ENCODE measurements at places on chromosomes 16 and 17.
A peak's percentile ranks its signal among the peaks of the same experiment; 100 is the strongest.

DNA sequence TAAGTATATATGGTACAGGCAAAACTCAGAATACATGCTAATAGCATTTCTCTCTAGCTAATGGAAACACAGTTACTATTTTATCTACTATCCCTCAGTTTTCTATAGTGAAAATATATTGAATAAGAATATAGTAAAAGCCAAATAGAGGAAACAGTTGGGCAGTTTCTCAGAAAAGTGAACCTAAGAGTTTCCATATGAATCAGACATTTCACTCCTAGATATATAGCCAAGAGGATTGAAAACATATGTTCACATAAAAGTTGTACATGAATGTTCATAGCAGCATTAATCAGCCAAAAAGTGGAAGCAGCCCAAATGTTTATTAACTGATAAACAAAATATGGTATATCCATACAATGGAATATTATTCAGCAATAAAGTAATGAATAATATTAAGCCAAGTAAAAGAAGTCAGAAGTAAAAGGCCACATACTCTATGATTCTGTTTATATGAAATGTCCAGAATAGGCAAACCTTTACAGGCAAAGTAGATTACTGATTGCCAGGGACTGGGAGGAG lies 134.6 kb downstream of the CYB561 start:
- peak; percentile 85 for DNase-seq

GRCh38 chr16:57265850-57266530 lies 18.5 kb downstream of the PLLP start:
- DNase-seq = no peak

DNA sequence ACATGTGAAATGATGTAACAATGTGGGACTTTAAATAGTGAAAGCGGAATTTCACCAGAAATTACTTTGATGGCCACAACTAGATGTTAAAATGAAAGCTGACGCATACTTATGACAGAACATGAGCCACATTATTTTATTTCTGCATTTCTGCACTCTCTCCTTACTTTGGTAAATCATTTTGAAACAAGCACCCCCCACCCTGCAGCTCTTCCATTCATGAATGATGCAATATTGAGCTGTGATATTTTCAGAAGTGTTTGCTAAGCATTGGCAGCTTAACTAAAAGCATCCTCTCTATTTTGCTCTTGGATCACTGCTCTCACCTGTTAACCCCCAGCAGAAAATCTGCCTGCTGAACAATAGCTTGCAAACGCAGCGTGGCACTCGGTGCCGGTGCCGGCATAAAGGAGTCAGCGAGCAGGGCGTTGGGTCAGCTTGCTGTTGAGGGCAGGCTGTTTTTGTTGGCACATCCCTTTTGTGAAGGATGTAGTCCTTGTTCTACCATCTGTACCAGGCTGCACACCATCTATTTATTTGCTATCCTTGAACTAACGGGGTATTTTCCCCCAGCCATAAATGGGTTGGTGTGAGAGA lies 30.8 kb upstream of the CBLN1 start:
- peak; percentile 39 for DNase-seq

GRCh38 chr16:50121278-50121677 lies 31.8 kb upstream of the TENT4B start:
- no peak for DNase-seq

- no peak for DNase-seq
Observed at GRCh38 chr17:28204751-28205150, 114.2 kb upstream of the TMEM97 start.

DNA sequence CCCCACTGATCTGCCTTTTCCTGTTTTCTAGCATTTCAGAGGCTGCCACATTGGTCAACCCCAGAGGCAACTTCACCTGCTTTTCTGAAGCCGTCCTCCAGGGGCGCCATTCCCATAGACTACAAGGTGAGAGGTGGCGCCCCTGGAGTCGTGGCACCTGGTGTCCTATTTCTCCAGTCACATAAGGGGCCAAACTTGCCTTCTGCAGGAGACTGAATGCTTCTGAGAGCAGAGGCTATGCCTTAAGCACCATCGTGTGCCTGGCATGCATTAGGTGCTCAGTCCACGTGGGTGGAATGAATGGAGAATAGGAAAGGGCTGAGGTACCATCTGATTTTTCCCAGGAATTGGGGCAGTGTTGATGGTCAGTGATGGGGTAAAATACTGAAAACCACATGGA lies 164.8 kb downstream of the HAPSTR1 start:
- DNase-seq = no peak

DNA sequence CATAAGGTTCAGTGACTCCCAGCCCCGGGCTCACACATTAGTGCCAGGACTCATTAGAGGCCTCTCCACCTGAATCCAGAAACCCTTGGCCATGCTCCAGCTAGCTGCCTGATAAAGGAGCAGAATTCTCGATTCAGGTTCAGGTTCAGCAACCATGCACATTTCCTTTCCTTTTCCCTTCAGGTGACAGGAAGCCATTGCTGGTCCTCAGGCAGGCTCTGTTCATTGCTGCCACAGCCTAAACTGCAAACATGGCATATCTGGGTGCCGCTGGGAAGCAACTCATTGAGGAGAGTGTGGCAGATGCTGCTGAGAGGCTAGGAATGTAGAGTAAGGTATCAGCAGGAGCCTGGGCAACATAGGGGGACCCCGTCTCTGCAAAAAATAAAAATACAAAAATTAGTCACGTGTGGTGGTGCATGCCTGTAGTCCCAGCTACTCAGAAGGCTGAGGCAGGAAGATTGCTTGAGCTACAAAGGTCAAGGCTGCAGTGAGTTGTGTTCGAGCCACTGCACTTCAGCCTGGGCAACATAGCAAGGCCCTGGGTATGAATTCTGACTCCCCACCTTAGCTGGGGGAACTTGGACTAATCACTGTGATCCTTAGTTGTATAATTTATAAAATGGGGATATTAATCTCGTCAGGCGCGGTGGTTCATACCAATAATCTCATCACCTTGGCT lies 28.7 kb downstream of the ARL4D start:
- no peak for DNase-seq

- DNase-seq = no peak
Observed at GRCh38 chr17:79651266-79651665, 40.4 kb upstream of the RBFOX3 start.

DNA sequence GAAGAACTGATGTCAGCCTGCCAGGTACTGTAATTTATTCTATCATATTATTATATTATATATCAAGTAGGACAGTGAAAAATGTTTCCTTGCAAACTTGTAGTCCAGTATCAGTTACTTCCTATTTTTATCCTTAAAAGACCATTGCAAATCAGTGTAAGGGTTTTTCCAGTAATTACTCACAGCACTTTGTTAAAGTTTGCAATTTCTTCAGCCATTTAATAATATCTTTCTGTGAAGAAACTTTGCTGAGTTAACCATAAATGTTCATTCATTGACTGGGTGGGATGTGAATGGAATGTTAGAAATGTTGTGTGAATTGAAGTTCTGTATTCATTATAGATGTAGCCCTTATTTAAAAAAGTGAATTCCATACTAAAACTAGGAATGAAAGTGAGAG lies 26.7 kb downstream of the HAPSTR1 start:
- DNase-seq = no peak

- no peak for DNase-seq
Observed at GRCh38 chr16:64791756-64792155, 330.1 kb downstream of the CDH11 start.

Measured in MV-4-11 (cell line).